ENCODE measurements at places on chromosomes 5 and 9.

- no peak for DNase-seq
Observed at GRCh38 chr5:121415270-121415669, 436.4 kb upstream of the FTMT start.

GRCh38 chr9:128072144-128073021, 4.4 kb downstream of the SLC25A25 start:
- peak; percentile 62 for DNase-seq

- no peak for DNase-seq
Observed at GRCh38 chr5:54743997-54744788, 226.6 kb downstream of the SNX18 start.

- DNase-seq, result no peak
Observed at GRCh38 chr5:102921341-102922044, 166.4 kb downstream of the PAM start.

DNA sequence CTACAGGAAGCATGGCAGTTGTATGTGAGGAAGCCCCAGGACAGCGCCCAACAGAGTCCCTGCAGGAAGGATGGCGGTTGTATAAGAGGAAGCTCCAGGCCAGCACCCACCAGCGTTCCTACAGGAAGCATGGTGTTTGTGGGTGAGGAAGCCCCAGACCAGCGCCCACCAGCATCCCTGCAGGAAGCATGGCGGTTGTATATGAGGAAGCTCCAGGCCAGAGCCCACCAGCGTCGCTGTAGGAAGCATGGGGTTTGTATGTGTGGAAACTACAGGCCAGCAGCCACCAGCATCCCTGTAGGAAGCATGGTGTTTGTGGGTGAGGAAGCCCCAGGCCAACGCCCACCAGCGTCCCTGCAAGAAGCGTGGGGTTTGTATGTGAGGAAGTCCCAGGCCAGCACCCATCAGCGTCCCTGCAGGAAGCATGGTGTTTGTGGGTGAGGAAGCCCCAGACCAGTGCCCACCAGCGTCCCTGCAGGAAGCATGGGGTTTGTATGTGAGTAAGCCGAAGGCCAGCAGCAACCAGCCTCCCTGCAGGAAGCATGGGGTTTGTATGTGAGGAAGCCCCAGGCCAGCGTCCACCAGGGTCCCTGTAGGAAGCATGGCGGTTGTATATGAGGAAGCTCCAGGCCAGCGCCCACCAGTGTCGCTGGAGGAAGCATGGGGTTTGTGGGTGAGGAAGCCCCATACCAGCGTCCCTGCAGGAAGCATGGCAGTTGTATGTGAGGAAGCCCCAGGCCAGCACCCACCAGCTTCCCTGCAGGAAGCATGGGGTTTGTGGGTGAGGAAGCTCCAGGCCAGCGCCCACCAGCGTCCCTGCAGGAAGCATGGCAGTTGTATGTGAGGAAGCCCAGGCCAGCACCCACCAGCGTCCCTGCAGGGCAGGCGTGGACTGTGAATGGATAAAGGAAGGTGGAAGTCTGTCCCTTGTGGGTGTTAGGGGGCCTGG, 79.0 kb downstream of the DAP start:
- no peak for DNase-seq

DNA sequence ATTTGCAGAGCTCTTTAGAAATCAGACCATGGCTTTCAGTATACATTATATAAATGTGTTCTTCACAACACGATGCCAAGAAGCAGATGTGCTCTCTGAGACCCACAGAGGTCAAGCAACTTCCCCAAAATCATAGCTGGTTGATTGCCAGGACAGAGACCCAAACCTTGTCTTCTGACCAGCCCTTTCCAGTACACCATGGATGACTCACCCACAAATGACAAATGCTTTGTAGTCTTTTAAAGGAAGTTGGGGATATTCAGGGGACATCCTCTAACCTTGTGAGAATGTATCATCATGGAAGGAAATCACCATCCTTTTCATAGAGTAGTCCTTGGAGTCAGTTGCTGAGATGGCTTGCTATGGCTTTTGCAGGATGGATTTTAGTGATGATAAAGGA, 30.1 kb downstream of the ZNF462 start:
- peak; percentile 54 for DNase-seq

- DNase-seq, result no peak
Observed at GRCh38 chr9:1065130-1065529, 15.0 kb downstream of the DMRT2 start.

- no peak for DNase-seq
Observed at GRCh38 chr9:98654247-98654646, 54.5 kb downstream of the GABBR2 start.

DNA sequence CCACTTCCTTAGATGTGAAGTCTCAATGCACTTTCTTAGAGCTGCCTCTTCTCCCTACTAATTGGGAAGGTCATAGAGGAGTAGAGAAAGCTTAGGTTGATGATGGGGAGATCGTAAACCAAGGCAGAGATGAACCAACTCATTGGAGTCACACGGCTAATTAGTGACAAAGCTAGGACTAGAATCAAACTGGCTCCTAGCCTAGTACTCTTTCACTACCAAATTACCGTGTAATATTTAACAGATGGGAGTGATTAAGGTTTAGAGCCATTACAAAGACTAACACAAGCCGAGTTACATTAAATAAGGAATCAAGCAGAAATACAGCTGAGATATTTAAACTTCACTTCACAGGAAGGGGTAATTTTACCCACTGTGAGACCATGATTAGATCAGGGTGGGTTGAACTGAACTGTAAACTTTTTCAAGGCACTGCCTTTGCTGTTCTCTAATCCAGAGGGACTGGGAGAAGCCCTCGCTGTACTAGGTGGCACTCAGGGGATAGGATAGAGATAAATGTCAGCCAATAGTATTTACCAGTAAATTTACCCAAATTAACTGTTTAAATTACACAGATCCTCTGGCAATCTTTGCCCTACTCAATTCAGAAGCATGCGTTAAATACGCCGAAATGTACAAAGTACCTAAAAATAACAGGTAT, 166.4 kb upstream of the PIK3R1 start:
- DNase-seq, result no peak

DNA sequence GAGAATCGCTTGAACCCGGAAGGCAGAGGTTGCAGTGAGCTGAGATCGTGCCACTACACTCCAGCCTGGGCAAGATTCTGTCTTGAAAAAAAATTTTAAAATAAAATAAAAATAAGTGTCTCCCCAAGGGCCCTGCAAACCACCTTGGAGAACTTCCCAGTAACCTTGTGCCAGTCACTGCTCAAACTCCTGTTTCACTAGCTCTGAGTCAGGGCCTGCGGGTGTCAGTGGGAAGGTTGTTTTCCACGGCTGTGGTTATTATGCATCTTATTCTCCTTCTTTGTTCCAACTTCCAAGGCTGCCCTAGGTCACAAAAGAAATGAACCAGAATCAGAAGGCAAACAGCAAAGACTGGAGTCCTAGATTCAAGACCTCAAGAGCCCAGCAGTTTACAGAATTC, 246.7 kb downstream of the ADAMTSL1 start:
- no peak for DNase-seq

DNA sequence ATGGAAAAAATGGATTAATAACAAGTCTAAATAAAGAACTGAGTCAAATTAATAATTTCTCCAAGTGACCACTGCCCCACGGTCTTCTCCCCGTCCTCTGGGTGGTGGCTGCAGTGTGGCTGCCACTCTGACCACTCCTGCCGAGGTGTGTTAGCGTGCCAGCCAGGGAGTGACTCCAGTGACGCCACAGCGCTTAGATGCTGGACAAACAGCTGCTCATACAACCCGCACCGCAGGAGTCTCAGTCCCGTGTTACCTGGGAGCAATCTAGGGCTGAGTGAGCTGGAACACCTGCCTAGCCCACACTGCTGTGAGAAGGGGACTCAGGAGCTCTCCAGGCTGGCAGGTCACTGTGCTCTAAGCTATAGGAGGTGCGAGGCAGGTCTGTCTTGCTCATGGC, 10.2 kb downstream of the MAPK9 start:
- no peak for DNase-seq

DNA sequence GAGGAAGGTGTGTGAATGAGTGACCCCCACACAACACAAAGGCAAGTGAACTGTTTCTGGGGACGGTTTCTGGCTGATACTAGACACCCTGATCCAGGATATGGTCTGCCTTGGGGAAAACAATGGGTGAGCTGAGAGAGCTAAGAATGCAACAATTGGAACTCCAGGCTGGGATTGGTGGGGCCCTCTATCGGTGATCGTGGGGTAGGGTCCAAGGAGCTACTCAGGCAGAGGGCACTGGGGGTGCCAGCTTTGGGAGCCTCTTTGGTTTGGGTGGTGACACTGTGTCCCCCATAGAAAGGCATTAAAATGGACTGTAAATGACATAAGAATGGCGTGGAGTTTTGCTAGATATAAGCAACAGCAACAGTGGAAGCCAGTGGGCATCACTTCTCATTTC, 439.1 kb downstream of the DMAC1 start:
- DNase-seq, result no peak

- DNase-seq, result no peak
Observed at GRCh38 chr9:113499876-113500497, 36.5 kb downstream of the RGS3 start.

DNA sequence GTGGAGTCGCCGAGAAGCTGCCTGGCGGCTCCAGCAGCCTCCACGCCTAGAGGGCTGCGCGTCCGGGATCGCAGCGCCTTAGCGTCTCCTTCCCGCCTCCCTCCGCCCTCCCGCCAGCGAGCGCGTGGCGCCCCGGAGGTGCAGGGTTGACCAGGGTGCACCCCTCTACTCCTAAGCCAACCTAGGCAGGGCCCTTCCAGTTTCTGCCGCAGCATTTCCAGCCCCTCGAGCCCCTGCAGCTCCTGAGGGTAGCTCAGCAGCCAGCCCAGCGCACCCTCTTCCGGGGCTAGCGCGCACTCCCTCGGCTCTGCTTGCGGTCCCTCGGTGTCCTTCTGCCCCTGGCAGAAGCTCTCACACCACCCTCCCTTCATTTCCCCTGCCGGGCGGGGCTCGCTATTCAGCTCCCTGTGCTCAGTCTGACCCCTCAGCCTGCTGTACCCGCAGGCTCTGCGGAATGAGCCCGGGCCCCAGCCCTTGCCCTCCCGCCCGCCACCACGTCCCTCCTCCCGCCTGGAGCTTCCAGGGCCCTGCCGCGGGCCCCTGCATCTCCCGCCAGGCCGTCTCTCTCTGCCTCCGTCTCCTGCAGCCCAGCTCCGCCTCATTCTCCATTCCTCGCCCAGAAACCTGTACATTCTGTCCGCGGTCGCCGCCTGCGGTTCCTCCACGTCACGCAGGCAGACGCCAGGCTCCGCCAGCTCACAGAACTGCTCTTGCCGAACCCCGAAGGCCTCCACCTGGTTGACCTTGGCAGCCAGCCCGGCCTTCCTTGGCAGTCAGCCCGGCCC, 61.8 kb downstream of the SPATA31C2 start:
- peak; percentile 82 for DNase-seq

GRCh38 chr5:162096448-162096847, 28.9 kb downstream of the GABRG2 start:
- DNase-seq, result no peak

GRCh38 chr5:112570708-112571444, 151.8 kb upstream of the EPB41L4A start:
- no peak for DNase-seq

DNA sequence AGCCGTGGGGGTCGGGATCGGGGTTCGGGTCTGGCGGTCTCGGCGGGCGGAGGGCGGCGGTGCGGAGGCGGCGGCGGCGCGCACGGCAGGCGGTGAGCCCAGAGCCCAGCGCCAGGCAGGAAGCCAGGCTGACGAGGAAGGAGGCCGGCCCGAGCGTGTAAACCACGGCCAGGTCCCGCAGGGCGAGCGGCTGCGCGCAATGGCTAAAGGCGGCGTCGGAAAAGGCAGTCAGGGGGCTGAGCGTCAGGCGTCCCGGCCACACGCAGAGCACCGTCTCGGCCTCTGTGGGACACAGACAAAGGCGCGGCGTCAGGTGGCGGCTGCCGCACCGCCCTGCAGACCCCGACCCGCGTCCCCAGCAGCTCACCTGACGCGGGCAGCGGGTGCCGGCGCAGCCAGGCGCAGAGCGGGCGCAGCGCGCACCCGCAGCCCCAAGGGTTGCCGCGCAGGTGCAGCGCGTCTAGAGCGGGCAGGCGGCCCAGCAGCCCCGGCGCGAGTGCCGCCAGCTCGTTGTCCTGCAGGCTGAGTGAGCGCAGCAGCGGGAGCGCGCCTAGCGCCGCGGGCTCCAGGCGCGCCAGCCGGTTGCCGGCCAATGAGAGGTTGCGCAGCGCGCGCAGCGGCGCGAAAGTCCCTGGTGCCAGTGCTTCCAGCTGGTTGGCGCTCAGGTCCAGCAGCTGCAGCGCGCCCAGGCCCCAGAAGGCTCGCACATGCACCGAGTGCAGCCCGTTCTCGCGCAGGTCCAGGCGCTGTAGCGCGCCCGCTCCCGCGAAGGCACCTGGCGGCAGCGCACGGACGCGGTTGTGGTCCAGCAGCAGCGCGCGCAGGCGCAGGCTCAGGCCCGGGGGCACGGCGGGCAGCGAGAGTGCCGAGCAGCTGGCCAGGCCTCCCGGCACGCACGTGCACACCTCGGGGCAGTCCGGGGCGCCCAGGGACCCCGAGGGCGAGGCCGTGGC, 671 bp downstream of the LRRC26 start:
- DNase-seq, result peak; percentile 74
